CD4-positive, alpha-beta T cell treated with Interleukin-6 at 100 ng/mL for 8 hours (primary cell): ENCODE measurements at places on chromosomes 6 and 20.

- DNase-seq, result no peak
These were observed 16.4 kb downstream of the TRMT6 start for GRCh38 chr20:5933802-5934436.

DNA sequence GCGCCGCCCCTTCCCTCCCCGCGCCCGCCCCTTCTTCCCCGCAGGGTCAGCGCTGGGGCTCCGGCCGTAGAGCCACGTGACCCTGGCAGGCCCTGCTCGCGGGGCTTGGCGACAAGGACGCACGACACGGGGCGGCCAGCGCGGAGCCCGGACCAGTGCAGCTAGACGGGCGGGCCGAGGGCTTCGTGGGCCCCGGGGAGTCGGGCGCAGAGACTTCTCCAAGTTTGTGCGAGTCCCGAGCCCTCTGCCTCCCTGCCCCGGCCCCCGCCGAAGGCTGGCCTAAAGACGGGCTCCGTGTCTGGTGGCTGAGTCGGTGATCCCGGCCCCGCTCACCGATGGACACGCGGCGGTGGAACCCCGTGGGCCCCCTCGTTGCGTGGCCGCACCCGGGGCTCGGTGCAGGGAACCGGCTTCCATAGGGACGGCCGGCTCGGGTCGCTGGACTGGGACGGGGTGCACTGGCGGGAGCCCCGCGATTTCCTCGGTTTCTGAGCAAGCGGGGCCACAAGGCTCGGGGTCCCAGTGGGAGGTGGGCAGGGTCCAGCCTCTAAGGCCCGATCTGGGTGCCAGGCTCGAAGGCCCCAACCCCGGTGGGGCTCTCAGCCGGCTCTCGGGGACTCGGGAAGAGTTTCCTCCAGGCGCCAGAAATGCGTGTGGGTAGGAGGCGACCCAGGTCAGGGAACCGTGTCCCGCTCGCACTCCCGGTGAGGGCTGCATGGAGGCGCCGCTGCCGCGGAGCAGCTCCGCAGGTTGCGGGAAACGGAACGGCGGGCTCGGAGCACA lies 452 bp upstream of the GATA5 start:
- no peak for DNase-seq

DNA sequence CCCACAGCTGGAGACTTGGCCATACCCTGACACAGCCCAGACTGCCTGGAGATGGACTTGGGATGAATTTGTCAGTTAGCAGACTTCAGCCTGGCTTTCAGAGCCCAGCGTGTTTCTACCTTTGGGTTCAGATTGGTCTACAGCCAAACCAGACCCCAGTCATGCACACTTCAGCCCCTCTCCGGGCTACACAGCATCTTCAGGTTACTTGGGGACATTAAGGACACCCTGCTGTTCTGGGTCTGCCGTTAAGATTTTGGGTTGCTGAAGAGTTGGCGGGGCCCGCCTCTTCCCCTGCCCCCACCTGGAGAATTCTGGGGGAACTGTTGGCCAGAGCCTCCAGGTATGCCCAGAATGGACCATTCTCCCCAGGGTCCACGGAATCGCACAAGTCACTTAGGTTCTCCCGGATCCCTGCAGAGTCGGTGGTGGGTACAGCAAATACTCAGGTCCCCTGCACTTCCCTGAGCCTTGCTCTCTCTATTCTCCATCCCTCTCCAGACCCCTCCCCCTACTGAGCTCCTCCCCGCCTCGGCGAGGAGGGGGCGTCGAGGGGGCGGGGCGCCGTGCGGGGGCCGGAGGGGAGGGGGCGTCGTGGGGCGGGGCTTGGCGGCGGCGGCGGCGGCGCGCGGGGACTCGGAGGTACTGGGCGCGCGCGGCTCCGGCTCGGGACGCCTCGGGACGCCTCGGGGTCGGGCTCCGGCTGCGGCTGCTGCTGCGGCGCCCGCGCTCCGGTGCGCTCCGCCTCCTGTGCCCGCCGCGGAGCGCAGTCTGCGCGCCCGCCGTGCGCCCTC lies at the start of gene PTK7:
Gene PTK7 (plus strand): TSS at position 645 of the 794 bp plus-strand sequence. CDS start 175 bp downstream, outside the sequence.
- DNase-seq, result no peak

- DNase-seq, result no peak
These were observed 14.7 kb downstream of the CHRNA4 start for GRCh38 chr20:63346131-63347080.

DNA sequence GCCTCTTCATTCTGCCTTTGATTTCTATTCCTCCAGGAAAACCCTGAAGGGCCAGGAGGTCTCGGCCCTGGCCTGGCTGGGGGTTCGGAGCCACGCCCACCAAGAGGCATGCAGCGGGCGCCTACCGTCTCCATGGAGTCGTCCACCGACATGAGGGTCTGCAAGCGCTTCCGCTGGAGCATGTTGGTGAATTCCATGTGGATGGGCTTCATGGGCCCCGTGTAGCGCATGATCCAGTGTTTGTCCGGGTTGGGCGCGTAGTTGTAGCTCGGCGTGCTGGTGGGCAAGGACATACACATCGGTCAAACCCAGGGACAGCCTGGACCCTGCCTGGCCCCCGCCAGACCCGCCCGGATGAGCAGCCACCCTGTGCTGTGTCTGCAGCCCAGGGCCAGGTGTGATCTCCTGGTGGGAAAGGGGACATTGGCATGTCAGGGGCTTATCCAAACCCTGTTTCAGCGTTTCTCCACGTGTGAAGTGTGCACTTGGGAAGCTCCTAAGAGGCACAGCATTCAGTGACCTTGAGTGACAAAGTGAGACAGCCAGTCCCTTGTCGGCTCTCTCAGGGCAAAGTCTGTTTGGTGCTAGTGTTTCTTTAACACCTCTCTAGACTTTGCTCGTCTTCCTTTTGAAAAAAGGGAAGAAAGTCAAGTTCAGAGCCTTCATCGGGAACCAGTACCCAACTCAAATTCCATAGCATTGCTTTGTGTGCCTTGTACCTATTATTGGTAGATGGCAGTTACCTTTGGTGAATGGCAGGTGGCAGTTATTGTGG lies 100.8 kb downstream of the SULF2 start:
- DNase-seq, result no peak

DNA sequence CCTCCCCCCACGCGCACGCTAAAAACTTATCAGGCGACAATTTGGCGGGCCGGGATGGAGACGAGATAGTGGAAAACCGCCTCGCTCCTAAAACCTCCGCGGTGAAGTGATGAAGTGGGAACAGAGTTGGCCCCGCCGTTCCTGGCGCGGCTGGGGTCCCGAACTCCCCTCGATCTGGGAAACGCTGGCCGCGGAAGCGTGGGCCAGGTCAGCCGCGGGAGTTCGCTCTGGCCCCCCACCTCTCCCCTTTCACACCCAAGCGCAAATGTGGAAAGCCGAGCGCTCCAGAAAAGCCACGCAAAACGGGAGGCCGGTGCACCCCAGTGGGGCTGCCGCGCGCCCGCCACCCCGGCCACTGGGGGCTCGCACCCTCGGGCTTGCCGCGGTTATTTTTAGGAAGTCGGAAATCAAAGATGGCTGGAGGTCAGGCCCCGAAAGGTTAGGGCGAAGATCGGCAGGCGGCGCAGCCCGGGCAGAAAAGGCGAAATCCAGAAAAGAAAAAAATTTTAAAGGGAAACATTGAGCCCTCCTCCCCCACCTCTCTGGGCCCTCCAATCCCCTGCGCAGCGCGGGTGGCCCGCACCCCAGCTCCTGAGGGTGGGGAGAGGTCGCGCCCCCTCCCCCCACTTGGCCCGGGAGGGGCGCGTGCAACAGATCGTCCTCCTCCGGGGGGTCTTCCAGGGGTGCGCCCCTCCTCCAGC lies 1.0 kb downstream of the SALL4 start:
- DNase-seq, result no peak

- DNase-seq, result no peak
These were observed 89.8 kb upstream of the DST start for GRCh38 chr6:56732517-56732916.

GRCh38 chr20:4304601-4305000 lies 289.2 kb upstream of the RNF24 start:
- no peak for DNase-seq

- no peak for DNase-seq
These were observed 2.6 kb upstream of the WFDC8 start for GRCh38 chr20:45581702-45582101.

DNA sequence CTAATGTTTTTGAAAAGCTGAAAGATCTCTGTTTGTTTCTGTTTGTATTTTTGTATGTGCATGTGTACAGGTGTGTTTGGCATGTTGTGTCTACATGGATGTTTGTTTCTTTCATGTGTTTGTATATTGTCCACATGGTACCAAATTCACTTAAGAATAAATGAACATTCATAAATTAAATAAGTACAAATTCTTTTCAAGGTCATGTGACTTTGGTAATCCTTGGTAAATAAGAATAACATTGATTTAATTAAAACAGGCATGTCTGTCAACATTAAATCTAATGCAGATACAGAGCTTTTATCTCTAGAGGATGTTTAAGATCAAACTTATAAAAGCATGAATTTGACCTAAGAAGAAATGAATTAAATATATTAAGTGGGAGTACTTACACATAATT lies 219.8 kb upstream of the EPHA7 start:
- DNase-seq, result no peak

GRCh38 chr6:101402622-101403031 lies 9.1 kb downstream of the GRIK2 start:
- DNase-seq, result no peak

DNA sequence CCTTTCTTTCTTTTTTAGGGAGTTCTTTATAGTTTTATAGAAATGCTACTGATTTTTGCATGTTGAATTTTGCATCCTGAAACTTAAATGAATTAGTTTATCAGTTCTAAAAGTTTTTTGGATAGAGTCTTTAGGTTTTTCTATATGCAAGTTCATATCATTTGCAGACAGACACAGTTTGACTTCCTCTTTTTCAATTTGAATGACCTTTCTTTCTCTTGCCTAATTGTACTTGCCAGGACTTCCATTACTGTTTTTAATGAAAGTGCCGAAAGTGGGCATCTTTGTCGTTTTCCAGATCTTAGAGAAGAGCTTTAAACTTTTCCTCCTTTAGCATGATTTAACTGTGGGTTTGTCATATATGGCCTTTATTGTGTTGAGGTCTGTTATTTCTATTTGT lies 21.1 kb upstream of the EDN1 start:
- no peak for DNase-seq

DNA sequence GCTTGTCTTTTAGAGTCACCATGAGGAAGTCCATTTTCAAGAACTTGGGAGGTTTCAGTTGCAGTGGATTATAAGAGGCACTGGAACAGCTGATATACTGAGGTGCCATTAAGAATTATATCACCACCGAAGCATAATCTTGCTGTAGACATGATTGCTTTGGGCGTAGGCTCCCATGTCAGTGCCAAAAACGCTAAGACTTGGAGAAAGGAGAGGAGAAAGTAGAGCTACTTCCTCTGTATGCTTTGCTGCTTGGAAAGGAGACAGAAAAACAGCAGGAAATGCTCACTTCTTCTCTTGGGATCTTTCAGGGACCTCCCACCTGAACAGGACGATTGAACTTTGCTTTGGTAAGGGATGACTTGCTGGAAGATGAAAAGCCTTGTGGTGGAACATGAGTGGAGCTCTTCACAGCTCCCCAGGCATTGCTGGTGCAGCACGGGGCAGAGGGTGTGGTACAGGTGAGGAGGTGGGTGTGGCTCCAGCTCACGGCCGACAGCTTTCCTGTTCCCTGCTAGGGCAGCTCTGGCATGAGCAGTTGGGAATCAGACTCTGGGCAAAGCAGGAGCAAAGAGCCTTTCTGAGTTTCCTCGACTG lies 190.4 kb upstream of the JAG1 start:
- no peak for DNase-seq

- DNase-seq, result peak; percentile 34
These were observed 48.9 kb downstream of the ATXN1 start for GRCh38 chr6:16712255-16712930.

- peak; percentile 32 for DNase-seq
These were observed 204.2 kb downstream of the BCAS1 start for GRCh38 chr20:53865901-53866793.

GRCh38 chr6:159252955-159253508 lies 83.8 kb downstream of the FNDC1 start:
- peak; percentile 4 for DNase-seq

- DNase-seq, result no peak
These were observed 51.9 kb downstream of the MYO6 start for GRCh38 chr6:75800708-75801505.

DNA sequence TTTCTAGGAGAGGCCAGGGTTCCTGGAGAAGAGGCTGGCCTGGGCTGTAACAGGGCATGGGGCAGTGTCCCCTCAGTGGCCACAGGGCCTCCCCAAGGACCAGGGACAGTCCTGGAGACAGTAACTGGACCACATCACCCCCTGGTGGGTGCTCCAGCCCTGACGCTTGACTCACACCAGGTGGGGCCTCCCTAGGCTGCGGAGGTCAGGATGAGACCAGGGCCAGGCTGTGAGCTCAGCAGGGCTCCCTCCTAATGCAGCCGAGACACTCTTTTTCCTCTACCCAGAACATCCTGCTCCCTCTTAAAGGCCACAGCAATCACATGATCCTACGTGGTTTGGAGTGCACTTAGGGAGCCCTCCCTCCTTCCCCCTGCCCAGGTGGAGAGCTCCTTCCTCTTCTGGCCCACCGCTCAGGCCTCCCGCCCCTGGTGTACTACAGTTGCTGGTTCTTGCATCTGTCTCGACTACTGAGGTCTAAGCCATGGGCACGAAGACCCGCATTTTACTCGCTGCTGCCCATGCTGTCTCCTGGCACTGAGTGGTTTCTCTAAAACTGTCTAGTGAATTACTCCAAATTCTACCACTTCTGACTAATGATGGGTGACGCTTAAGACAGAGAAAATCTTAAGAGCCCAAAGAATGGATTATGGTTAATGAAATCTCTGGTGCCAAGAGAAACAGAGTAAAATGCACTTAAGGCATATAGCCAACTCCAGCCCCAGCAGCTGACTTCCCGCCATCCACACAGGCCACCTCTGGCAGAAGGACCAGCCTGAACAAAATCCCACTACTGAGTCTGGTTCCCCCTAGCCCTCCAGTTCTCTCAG lies 166.1 kb upstream of the CST7 start:
- DNase-seq, result no peak

DNA sequence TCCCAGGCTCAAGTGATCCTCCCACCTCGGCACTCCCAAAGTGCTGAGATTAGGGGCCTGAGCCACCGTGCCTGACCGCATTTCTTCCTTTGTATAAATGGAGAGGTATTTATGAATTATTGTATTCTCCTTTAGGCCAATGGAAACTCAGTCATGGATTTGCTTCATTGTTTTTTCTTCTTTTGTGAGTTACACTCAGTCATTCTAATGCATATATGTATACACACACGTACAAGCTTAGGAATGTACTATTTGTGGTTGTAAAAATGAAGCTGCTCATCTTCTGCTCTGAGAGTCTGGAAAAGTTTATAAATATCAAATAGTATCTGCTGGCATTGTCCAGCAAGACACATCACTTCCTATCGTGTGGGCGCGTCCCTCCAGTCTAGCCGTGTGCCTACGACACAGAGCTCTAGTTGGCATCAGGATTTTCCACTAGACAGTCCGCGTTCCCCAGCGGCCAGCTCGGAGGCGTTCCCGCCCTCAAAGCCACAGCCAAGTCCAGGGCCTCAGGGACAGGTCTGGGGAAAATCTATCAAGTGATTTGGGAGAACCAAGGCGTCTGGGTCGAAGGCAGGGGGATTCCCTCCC lies 215.2 kb downstream of the NFATC2 start:
- DNase-seq, result no peak
